CD4-positive, alpha-beta T cell treated with Interleukin-4 for 1 hour (primary cell): ENCODE measurements at places on chromosomes 4 and X.

- no peak for DNase-seq
Observed at GRCh38 chrX:120358737-120359456, 3.0 kb upstream of the ATP1B4 start.

GRCh38 chr4:170025523-170026252, 507 bp downstream of the MFAP3L start:
- DNase-seq = no peak

- DNase-seq = no peak
Observed at GRCh38 chr4:175770555-175770954, 41.5 kb downstream of the GPM6A start.

- no peak for DNase-seq
Observed at GRCh38 chrX:72114306-72114705, 17.4 kb downstream of the RTL5 start.

DNA sequence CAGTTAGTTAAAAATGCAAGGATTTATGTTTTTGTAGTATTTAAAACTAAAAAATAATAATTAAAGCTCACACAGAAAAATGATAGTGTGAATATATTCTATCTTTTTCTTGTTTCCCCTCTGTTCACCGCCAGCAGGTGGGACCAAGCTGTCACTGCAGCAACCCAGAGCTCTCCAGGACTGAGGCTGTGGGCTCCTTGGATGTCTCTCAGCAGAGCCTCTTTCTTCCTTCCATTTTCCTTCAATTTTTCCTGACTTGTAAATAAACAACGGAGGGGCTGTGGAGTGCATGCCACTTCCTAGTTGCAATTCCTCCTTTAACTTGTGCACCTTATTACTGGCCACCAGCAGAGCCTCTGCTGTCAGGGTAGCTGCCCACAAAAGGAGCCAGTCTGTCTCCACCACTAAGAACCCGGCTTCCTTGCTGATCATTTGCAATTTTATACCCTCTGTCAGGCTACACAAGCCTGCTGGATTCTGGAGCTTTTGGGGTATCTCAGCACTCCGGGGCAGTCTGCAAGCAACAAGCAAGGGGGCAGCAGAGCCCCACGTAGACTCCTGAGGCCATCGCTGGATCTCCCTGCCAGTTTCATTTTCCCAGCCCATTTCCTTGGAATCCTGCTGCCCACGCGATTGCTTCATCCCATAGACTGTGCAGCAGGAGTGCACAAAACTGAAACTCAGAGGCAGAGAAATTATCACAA, 1467.4 kb downstream of the C4orf33 start:
- no peak for DNase-seq

- DNase-seq = no peak
Observed at GRCh38 chr4:98599617-98600205, 58.7 kb downstream of the TSPAN5 start.

- peak; percentile 5 for DNase-seq
Observed at GRCh38 chrX:101655534-101655933, 4.1 kb downstream of the ARMCX2 start.

GRCh38 chr4:2335729-2336101, 73.8 kb upstream of the MXD4 start:
- no peak for DNase-seq

GRCh38 chr4:37431417-37431743, 186.8 kb downstream of the NWD2 start:
- DNase-seq = no peak

- no peak for DNase-seq
Observed at GRCh38 chr4:33411182-33411581, 2691.0 kb downstream of the PCDH7 start.

DNA sequence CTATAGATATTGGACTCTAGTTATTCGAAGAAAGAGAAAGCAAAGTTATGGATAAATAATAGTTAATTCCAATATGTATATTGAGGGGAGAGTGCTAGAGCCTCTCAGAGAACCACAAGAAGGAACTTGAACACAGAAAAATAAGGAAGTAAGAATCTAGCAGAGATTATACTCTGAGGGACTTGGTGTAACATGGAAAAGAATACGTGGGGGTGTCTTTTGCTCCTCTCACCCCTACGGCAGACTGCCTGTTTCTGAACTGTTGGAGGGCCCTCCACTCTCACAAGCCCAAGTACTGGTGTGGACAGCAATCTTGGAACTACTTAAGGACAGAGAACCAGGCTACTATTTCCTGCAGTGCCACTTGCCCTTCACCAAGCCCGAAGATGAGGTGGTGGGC, 1174.4 kb upstream of the PCDH10 start:
- DNase-seq = no peak

DNA sequence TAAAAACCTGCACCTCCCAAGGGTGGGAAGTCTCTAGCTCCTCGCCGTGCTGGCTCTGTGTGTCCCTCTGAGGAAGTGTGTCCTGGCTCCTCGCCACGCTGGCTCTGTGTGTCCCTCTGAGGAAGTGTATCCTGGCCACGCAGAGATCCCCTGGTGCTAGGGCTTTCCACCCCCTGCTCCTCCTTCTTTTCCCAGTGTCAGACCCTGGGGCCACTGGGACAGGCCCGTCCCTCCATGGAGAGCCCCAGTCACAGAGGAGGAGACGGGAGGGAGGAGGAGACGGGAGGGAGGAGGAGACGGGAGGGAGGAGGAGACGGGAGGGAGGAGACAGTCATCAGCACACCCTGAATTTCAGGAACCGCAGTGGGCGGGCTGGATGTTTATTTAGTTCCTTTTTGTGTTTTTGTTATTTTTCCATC, 53.8 kb upstream of the HGFAC start:
- DNase-seq = peak; percentile 45

GRCh38 chrX:34734383-34734782, 77.3 kb upstream of the TMEM47 start:
- no peak for DNase-seq

GRCh38 chr4:148787831-148788477, 345.7 kb upstream of the NR3C2 start:
- no peak for DNase-seq

DNA sequence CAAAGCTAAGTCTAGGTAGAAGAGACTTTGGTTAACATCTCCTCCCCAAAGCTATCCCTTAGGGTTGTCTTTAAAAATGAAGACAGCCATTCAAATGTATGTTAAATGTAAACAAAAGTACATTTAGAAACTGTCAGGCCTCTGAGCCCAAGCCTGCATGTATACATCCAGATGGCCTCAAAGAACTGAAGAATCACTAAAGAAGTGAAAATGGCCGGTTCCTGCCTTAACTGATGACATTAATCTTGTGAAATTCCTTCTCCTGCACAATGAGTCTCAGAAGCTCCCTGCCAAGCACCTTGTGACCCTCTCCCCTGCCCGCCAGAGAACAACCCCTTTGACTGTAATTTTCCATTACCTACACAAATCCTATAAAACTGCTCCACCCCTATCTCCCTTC, 377.9 kb downstream of the FAM133A start:
- DNase-seq = no peak

DNA sequence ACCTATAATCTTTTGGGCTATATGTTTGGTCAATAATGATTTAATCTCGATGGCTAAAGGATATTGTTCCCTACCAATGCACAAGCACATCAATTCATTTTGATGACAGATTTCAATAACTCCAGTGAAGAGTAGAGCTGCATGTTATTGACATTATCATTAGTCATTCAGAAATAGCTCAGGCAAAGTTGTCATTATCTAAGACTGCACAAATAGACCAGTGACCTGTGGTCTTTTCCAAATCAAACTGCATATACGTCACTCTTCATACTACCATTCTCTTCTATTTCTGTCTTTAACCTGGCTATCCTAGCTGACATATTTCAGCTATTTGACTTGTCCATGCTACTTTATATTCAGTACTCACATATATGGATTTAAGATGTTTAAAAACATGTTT, 1050.8 kb downstream of the C4orf33 start:
- no peak for DNase-seq

- no peak for DNase-seq
Observed at GRCh38 chrX:14873676-14874049, 442 bp downstream of the MOSPD2 start.

GRCh38 chrX:154002215-154002719, 17.4 kb downstream of the IRAK1 start:
- peak; percentile 65 for DNase-seq

DNA sequence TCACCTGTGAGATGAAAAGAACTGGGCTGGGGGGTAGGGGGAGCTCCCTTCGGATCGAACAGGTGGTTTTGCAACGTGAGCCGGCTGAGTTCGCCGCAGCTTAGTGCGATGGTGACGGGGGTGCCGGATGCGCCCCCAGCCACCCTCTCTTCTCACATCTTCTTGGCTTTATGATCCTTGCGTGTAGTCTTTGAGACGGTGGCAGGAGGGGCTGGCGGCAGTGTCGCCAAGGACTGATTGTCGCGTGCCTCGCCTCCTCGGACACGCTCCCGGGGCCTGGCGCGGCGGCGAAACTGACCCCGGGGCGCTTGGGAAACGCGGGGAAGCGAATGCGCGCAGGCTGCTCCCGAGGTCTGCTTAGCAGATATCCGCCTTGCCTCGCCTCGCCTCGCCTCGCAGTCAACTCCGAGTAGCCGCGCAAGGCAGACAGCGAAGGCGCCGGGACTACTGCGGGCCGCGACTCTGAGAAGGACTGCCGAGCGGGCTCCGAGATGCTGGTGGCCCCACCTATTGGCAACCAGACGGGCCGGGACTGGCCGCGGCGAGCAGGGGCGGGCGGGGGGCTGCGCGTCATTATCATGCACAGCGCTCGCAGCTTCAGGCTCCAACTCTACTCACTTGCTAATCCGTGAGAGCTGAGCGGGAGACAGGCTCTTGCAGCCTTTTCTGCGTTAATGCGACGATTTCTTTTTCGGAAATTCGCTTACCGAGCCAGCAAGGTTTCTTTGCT, 1.5 kb downstream of the GRID2 start:
- no peak for DNase-seq

DNA sequence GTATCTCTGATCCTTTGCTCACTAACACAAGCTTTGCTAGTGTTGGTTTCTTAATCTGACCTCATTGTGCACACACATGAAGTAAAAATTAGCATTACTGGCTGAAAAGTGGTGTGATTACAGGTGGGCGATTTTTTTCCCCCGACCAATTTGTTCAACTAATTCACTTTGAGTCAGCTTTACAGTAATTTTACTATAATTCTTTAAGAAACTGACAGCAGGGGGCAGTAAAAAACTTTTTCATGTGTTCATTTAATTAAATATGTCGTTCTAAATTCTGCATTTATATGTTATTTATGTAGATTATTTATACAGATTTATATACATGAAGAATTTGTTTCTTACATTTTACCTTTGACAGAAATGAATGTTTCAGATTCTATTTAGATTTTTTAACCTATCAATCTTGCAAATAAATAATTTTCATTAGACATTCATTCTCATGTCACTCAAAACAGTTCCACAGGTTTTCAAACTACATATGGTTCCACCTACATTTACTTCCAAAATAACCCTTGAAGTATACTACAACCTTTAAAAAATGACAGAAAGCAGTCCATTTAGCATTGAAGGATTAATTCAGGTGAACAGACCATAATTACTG, 17.5 kb downstream of the PALLD start:
- no peak for DNase-seq

DNA sequence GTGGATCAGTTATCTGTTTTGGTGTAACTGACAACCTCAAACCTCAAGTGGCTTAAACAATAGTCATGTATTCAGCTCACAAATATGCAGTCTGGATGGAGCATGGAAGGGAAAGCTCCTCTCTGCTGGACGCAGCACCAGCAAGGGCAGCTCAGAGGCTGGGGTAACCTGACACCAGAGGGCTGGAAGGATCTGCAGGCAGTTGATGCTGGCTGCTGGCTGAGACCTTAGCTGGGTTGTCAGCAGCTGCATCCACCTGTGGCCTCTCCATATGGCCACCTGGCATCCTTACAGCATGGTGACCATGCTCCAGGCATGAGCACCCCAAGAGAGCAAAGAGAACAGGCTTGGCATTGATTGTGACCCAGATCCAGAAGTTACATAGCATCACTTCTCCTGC, 46.7 kb downstream of the ENPP6 start:
- DNase-seq = no peak

GRCh38 chr4:66694739-66695138, 850.6 kb downstream of the CENPC start:
- no peak for DNase-seq

- DNase-seq = no peak
Observed at GRCh38 chrX:110044346-110045249, 41.7 kb downstream of the TMEM164 start.

DNA sequence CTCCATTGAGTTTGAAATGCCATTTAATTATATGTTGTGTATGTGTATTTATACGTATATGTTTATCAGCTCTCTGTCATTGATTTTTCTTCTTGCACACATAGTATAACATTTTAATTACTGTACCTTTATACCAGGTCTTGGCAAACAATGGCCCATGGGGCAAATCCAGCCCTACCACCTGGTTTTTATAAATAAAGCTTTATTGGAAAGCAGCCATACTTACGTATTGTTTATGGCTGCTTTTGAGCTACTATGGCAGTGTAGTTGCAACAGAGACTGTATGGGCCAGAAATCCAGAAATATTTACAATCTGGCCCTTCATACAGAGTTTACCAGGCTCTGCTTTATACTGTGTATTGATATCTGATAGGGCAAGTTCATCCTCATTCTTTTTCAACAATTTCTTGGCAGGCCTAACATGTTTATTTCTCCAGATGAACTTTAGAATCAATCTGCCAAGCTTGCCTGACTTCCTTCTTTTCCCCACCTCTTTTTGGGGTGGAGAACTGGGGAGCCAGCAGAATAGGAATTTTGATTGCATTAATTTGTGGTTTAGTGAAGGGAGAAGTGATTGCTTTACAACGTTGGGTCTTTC, 15.8 kb downstream of the DCUN1D4 start:
- DNase-seq = no peak

GRCh38 chr4:115234405-115235093, 121.1 kb upstream of the NDST4 start:
- DNase-seq = no peak

- no peak for DNase-seq
Observed at GRCh38 chr4:44186096-44186849, 262.3 kb downstream of the KCTD8 start.
